Pancreas (tissue), 10 donors: ENCODE measurements at places on chromosomes 11 and 22. TPM values are rescaled to one million over a fixed set of nuclear protein-coding genes. Genes with fewer than 3 reads are reported as not detected.

The FAM111B gene
- 0.05 TPM for polyA plus RNA-seq

The PKDREJ gene
- 0.04 TPM for polyA plus RNA-seq

The PRR5 gene
- 12.7 TPM for polyA plus RNA-seq

The NLRP10 gene
- polyA plus RNA-seq, result 0.05 TPM

The OR5M3 gene
- polyA plus RNA-seq, result not detected
